Activated naive CD4-positive, alpha-beta T cell treated with anti-CD3 and anti-CD28 coated beads, Interleukin-2, amount 10 ng/mL, durations not matched to agents 7 days and 5 days (primary cell): ENCODE measurements at places on chromosomes 2 and 18.

DNA sequence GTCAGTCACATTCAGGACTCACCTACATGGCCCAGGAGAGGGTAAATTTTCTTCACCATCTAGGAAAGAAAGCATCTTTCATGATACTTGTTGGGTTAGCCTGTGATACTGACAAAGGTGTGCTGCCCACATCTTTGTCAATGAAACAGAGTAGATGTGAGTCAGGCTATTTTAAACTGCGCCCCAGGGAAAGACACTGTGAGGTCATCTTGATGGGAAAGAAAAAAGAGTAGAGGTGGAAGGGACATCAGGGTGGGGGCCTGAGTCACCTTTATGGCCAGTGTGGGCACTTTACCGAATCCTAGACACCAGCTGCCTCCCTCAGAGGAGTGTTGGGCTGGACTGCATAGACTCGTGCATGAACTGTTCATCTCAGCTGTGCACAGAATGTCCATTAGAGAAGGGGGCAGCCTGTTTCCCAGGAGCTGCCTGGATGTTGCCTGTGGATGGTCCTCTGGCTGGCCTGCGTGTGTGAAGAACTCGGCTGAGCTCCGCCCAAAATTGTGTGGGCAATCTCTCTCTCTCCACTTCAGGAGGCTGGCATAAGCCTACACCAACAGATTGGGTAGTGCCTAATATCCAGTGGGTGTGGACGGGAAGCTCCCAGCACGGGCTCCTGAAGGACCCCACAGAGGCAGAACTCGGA, 278.7 kb upstream of the PXDN start:
- H3K27me3 ChIP-seq, result no peaks in the 10 kb centered on the region
- no peak for DNase-seq
- no peaks in the 10 kb centered on the region for H3K4me1 ChIP-seq
- H3K4me3 ChIP-seq, result no peak overlapping the region

DNA sequence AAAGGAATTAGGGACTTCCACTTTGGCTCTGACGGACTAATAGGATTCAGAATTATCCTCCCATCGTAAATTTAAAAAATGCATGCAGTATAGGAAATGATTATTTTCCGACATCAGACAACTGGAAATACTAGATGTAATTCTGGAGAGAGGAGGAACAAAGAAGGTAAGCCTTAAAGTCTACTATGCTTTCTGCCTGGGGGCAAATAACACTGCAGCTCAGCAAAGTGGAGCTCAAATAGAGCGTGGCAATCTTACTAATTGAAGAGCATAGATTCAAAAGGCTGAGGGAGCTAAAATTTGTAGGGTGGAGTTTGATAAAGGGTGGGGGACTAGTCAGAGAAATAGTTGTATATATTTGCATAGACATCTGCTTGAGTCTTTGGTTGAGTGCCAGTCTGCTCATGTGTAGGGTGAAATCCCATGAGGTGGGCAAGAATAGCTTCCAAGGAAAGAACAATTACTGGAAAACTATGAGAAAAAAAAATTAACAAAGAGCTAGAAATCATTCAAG, 23.8 kb downstream of the COPS8 start:
- DNase-seq, result no peak
- H3K4me3 ChIP-seq, result no peak overlapping the region
- H3K27ac ChIP-seq, result no peak overlapping the region
- no peaks in the 10 kb centered on the region for H3K4me1 ChIP-seq
- no peaks in the 10 kb centered on the region for H3K27me3 ChIP-seq
- H3K36me3 ChIP-seq, result no peaks in the 10 kb centered on the region

DNA sequence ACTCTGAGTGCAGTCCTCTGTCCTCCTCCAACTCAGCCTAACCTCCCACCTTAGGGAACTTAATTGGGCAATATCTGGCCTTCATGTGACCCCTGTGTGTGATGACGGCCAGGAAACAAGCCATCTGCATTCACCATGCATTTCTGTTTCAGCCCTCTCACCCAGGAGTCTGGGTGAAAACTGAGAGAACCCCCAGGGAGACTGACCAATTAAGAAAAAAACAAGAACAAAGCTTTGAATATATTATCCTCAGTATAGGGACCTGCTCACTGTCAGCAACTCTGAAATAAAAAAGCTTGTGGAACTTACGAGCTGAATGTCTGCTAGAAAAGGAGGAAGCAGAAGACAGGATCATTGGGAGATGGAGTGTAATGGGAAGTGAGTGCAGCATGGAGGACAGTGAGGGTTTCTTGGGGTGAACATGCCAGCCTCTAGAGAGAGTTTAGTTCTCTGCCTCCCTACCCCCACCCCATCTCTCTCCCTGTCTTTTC, 9.5 kb downstream of the MAPRE2 start:
- no peaks in the 10 kb centered on the region for H3K27me3 ChIP-seq
- peaks cover 58% of the 10 kb centered on the region for H3K4me1 ChIP-seq
- no peak overlapping the region for H3K27ac ChIP-seq
- DNase-seq, result no peak
- H3K36me3 ChIP-seq, result peaks cover 16% of the 10 kb centered on the region

DNA sequence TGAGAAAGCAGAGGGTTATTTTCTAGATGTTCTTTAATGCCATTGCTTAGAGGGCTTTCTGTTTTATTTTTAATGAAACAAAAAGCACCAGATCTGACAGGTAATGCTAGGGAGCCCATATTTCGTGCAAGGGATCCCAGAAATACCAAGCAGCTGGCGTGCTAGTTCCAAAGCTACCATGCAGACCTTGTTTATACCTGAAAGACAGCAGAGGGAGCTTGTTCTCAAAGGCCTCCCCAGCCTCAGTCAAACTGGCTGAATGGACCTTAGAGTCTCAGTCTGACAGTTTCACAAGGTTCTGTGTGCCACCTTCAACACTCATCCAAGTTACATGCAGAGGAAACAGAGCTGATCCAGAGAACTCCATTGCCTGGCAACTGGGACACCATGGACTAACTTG, 48.6 kb downstream of the GALNT14 start:
- no peaks in the 10 kb centered on the region for H3K4me1 ChIP-seq
- DNase-seq, result no peak
- no peaks in the 10 kb centered on the region for H3K36me3 ChIP-seq
- no peak overlapping the region for H3K27ac ChIP-seq
- H3K27me3 ChIP-seq, result peaks cover 5% of the 10 kb centered on the region

DNA sequence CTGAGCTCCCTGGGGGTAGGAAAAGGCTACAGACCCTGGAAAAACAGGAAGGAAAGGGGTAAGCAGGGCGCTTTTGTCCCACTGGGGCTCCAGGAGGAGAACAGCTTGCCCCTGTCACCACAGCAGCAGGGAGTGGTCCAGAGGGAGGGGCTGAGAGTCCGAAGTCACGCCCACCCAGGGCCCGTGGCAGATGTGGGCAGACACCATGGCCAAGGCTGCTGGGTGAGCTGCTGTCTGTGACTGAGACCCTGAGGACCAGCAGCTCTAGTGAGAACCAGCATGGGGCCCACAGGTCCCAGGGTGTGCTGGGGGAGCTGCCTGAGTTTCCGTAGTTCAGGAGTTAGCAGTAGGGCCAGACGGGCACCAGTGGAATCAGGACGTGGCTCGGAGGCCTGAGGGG, 162.0 kb downstream of the SPP2 start:
- H3K4me3 ChIP-seq, result no peak overlapping the region
- no peak overlapping the region for H3K27ac ChIP-seq
- no peaks in the 10 kb centered on the region for H3K27me3 ChIP-seq
- H3K4me1 ChIP-seq, result peaks cover 17% of the 10 kb centered on the region

GRCh38 chr2:224946895-224947294, 95.4 kb downstream of the DOCK10 start:
- DNase-seq, result no peak
- peaks cover 78% of the 10 kb centered on the region for H3K4me1 ChIP-seq
- peaks cover 66% of the 10 kb centered on the region for H3K36me3 ChIP-seq
- H3K4me3 ChIP-seq, result peak overlapping the region; percentile 88
- H3K27ac ChIP-seq, result peak overlapping the region; percentile 93

DNA sequence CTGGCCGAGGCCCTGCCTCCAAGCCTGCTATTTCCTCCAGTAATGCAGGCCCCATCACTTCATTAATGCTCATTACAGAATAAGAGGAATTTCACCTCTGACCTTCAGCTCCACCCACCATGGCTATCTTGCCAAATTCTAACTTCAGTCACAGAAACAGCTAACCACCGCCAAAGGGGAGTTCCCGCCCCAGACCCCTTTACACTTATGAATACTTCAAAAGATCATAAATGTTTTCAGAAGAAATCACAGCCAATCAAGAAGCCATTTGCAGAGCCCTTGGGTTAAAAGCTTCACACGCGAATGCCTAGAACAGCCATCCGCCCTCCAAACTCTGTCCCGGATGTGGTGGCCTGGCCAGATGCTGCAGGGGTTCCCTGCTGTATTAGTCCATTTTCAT, 73.8 kb upstream of the TWIST2 start:
- no peak overlapping the region for H3K4me3 ChIP-seq
- H3K36me3 ChIP-seq, result no peaks in the 10 kb centered on the region
- H3K4me1 ChIP-seq, result no peaks in the 10 kb centered on the region
- H3K27ac ChIP-seq, result no peak overlapping the region
- DNase-seq, result no peak
- peaks cover 21% of the 10 kb centered on the region for H3K27me3 ChIP-seq

DNA sequence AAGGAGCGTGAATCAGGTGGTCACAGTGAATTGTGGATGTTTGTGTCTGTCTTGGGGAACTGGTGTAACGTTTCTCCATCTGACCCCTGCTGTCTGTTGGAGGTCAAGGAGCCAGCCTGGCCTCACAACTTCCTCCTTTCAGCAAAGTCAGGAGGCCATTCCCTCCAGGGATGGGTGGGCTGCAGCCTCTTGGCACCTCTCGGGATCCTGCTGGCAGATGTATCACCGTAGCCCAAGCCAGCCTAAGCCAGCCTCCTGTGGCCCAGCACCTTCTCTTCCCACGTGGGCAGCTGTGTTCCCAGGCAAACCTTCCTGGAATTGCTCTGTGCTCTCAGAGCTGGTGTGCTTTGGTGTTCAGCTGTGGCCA, 30.5 kb downstream of the HPCAL1 start:
- DNase-seq, result no peak
- H3K36me3 ChIP-seq, result peaks cover 29% of the 10 kb centered on the region
- no peak overlapping the region for H3K4me3 ChIP-seq

GRCh38 chr18:25704494-25704893, 352.5 kb upstream of the ZNF521 start:
- H3K27ac ChIP-seq, result no peak overlapping the region
- no peaks in the 10 kb centered on the region for H3K27me3 ChIP-seq
- no peaks in the 10 kb centered on the region for H3K36me3 ChIP-seq
- no peak for DNase-seq

GRCh38 chr2:183809404-183809803, 685.2 kb downstream of the NUP35 start:
- H3K4me1 ChIP-seq, result no peaks in the 10 kb centered on the region
- no peaks in the 10 kb centered on the region for H3K36me3 ChIP-seq
- no peaks in the 10 kb centered on the region for H3K27me3 ChIP-seq
- DNase-seq, result no peak

GRCh38 chr2:216551234-216552068, 52.8 kb downstream of the RPL37A start:
- no peaks in the 10 kb centered on the region for H3K4me1 ChIP-seq
- no peaks in the 10 kb centered on the region for H3K36me3 ChIP-seq
- H3K4me3 ChIP-seq, result no peak overlapping the region
- no peak overlapping the region for H3K27ac ChIP-seq
- DNase-seq, result no peak

DNA sequence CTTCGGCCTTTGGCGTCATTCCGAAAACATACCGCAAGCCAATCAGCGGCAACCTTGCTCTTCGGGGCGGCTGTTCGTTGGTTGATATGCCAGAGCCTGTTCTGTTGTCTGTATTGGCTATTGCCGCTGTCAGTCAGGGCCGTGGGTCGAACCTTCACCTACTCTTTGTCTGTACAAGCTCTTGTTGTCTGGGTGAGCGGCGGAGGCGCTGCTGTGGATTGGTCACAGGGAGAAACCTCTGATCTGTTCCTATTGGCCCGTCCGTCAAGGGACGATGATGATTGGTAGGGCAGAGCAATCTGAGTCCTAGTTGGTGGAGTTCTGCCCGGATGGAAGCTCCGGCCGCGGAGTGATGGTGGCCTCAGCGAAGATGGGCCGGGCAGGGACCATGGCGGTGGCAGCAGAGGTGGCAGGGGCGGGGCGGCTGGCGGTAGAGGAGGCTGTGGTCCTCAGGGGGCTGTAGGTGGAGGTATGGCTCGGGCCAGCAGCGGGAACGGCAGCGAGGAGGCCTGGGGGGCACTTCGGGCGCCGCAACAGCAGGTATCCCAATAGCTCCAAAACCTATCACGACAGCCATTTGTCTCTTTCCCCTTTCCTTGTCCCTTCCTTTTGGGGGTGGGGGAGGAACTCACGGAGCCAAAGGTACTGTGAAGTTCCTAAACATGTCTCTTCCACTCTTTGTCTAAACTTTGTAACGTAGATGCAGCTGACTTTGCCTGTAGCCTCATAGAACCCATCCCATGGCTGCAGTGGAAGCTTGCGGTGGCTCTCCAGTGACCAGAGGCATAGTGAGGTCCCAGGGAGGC, at the start of gene WBP1:
WBP1 (plus strand) TSS at position 307 of the 806 bp plus-strand sequence; CDS start at position 472, 165 bp downstream.
- peak; percentile 100 for DNase-seq
- H3K4me1 ChIP-seq, result peaks cover 64% of the 10 kb centered on the region
- peak within 1 kb of the TSS; percentile 92 for H3K4me3 ChIP-seq
- H3K36me3 ChIP-seq, result peaks cover 37% of the 10 kb centered on the region
- peak within 1 kb of the TSS; percentile 98 for H3K27ac ChIP-seq

DNA sequence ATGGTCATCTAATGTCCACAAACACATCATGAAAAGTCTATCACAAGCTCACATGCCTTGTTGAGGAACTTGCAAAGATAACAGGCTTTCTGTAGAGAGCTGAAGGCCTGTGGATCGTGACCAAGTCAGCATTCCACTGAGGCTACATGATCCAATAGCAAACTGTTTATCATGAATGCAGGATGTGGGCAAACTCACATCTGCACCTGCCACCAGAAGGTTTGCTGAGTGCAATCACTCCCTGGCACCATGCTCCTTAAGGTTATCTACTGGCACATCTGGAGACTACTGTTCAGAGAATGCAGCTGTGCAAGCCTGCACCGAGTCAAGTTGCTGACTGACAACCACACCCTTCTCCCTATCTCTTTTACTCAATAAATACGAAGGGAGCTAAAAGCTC, 67.3 kb upstream of the ACAA2 start:
- peaks cover 25% of the 10 kb centered on the region for H3K27me3 ChIP-seq
- no peak overlapping the region for H3K4me3 ChIP-seq
- H3K27ac ChIP-seq, result no peak overlapping the region

GRCh38 chr18:73879328-73879727, 268.3 kb downstream of the FBXO15 start:
- H3K4me3 ChIP-seq, result no peak overlapping the region
- H3K27me3 ChIP-seq, result no peaks in the 10 kb centered on the region
- H3K36me3 ChIP-seq, result no peaks in the 10 kb centered on the region
- no peak overlapping the region for H3K27ac ChIP-seq
- DNase-seq, result no peak
- H3K4me1 ChIP-seq, result peaks cover 3% of the 10 kb centered on the region
